ENCODE measurements at places on chromosomes 12 and 14. TPM values are rescaled to one million over a fixed set of nuclear protein-coding genes. Genes with fewer than 3 reads are reported as not detected.
A peak's percentile ranks its signal among the peaks of the same experiment; 100 is the strongest.

- no peak overlapping the region for H3K27ac ChIP-seq
- no peaks in the 10 kb centered on the region for H3K36me3 ChIP-seq
- H3K4me3 ChIP-seq = no peak overlapping the region
Measured at GRCh38 chr14:61860294-61860918, 98.2 kb downstream of the SNAPC1 start.

DNA sequence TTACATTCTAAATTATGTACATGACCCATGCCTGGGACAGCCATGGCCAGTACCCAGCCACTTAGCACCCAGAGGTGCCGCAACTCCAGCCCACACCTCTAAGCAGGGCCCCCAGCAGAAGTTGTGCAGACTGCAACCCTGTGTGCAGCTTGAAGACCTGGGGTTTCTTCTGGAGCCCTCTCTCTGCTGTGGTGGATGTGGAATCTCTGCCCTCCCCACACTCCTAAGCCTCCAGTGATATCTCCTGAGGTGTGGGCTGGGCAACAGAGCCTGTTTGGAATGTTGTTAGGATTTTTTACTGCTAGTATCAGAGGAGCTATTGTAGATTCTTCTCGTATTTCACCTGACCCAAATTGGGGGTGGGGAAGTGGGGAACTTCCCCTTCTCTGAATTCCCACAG lies 59.4 kb upstream of the TUNAR start:
- H3K4me3 ChIP-seq = no peak overlapping the region
- H3K4me1 ChIP-seq = peaks cover 7% of the 10 kb centered on the region
- peaks cover 4% of the 10 kb centered on the region for H3K27me3 ChIP-seq
- no peaks in the 10 kb centered on the region for H3K36me3 ChIP-seq

GRCh38 chr14:60515511-60516289 lies 6.8 kb downstream of the SIX6 start:
- H3K4me3 ChIP-seq = peak overlapping the region; percentile 37
- DNase-seq = peak; percentile 31
- H3K27me3 ChIP-seq = peaks cover 74% of the 10 kb centered on the region
- no peaks in the 10 kb centered on the region for H3K36me3 ChIP-seq
- H3K4me1 ChIP-seq = peaks cover 1% of the 10 kb centered on the region
- H3K27ac ChIP-seq = no peak overlapping the region

GRCh38 chr12:52056801-52057637 lies 5.8 kb downstream of the NR4A1 start:
- H3K27ac ChIP-seq = no peak overlapping the region
- H3K4me3 ChIP-seq = no peak overlapping the region
- no peaks in the 10 kb centered on the region for H3K27me3 ChIP-seq
- no peak for DNase-seq
- H3K36me3 ChIP-seq = peaks cover under 1% of the 10 kb centered on the region

The TMEM63C gene
- total RNA-seq = 1.6 TPM

- no peaks in the 10 kb centered on the region for H3K27me3 ChIP-seq
- no peak overlapping the region for H3K27ac ChIP-seq
- no peak for DNase-seq
- peaks cover 4% of the 10 kb centered on the region for H3K4me1 ChIP-seq
Measured at GRCh38 chr12:19647806-19648556, 208.7 kb downstream of the AEBP2 start.

DNA sequence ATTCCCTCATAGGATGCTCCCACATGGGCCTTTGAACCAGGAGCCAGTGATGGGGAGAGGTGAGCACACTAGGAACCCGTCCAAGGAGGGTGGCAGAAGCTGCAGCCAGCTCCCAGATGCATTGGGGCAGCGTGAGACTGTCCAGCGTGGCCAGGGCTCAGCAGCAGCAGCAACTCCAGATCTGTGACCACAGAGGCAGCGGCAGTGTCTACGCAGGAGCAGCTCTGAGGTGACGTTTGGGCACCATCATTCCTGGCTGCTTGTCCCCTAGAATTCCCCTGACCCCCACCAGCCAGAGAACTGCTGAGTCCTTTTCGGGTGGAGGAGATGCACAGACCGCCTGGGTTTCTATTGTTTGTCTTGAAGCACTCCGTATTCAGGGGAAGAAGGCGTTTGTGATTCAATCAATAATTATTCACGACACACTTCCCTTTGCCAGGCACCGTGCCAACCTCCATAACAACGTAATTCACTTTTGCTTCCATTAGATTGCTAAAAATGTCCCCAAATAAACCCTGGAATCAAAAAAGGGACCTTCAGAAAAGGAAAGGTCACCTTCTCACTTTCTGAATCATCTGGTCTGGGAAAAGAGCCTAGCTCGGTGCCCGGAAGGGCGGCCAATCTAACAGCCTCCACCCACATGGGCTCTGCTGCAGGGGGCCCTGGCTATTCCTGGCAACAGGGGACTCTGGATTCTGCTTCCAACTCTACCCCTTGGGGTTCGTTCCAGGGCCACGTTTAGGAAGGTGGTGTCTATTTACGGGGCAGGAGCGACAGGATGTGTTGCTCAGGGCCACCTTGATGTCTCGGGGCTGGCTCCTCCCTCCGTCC lies 11.4 kb upstream of the BDKRB2 start:
- no peak overlapping the region for H3K27ac ChIP-seq
- no peaks in the 10 kb centered on the region for H3K36me3 ChIP-seq
- H3K4me3 ChIP-seq = no peak overlapping the region

DNA sequence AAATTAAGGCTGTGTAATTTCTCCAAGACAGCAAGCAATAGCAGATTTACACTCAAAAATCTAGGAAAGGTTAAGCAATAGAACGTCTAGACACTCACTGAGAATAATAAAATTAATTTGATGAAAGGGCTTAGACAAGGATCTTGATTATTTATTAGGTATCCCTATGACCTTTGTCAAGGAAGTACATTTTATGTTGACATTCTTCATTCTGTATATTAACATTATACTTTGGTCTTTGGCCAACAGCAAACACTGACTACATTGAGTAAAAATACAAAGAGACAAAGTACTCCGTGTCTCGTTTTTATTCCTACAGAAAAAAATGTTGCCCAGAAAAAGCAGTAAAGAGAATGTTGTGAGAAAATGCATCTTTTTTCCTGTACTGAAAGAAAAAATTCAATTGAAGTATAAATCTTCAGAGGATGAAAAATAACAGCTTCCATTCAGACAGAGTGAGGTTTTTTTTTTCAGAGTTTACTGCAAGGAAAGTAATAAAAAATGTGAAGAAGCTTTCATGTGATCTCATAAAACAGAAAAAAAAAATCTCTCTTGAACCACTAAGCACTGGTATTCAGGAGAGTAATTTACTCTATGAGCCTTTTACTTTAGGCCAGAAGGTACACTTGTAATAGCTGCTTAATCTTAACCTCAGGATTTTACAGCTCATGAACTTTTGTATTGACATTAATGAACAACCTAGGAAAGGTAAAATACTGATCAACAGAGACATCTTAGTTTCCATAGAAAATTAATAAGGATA lies 605.0 kb downstream of the FSCB start:
- no peak overlapping the region for H3K27ac ChIP-seq
- peaks cover 35% of the 10 kb centered on the region for H3K4me1 ChIP-seq
- DNase-seq = no peak
- no peaks in the 10 kb centered on the region for H3K36me3 ChIP-seq

The CLEC1A gene
- not detected for total RNA-seq

DNA sequence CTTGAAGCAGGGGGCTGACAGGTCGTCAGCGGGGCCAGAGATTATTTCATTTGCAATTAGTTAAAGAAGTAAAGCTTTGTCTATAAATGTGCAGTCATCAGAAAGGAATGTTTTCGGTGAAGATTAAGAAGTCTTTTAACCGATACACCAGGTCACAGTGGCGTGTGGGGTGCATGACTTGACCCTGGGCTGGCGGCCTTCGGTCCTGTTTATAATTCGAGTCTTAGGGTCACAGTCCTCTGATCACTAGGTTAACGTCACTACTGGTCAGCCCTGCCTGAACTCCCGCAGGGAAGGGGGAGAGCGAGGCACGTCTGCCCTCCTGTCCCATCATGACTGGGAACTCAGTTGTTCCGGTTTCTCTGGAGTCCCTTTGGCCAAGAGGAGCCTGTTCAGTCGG lies 5.0 kb upstream of the C14orf180 start:
- DNase-seq = no peak
- H3K27ac ChIP-seq = peak overlapping the region; percentile 7
- peaks cover 18% of the 10 kb centered on the region for H3K4me1 ChIP-seq
- H3K36me3 ChIP-seq = no peaks in the 10 kb centered on the region
- peaks cover 4% of the 10 kb centered on the region for H3K27me3 ChIP-seq
- H3K4me3 ChIP-seq = no peak overlapping the region

DNA sequence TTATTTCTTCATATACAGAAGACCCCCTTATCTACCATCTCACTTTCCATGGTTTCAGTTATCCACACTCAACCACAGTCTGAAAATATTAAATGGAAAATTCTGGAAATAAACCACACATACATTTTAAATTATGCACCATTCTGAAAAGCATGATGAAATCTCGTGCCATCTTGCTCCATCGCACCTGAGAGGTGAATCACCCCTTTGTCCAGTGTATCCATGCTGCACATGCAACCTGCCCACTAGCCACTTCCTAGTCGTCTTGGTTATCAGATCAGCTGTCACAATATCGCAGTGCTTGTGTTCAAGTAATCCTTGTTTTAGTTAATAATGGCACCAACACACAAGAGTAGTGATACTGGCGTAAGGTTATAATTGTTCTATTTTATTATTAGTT lies 145.7 kb downstream of the C12orf42 start:
- no peak for DNase-seq
- no peaks in the 10 kb centered on the region for H3K36me3 ChIP-seq
- peaks cover 65% of the 10 kb centered on the region for H3K27me3 ChIP-seq
- no peak overlapping the region for H3K4me3 ChIP-seq
- no peaks in the 10 kb centered on the region for H3K4me1 ChIP-seq
- H3K27ac ChIP-seq = no peak overlapping the region

- H3K27me3 ChIP-seq = no peaks in the 10 kb centered on the region
- H3K4me3 ChIP-seq = no peak overlapping the region
Measured at GRCh38 chr14:103892247-103892646, 36.0 kb upstream of the TDRD9 start.

GRCh38 chr12:93085383-93086287 lies 156.5 kb upstream of the EEA1 start:
- no peaks in the 10 kb centered on the region for H3K27me3 ChIP-seq
- H3K27ac ChIP-seq = no peak overlapping the region
- H3K4me1 ChIP-seq = peaks cover 27% of the 10 kb centered on the region
- H3K4me3 ChIP-seq = no peak overlapping the region
- DNase-seq = no peak
- H3K36me3 ChIP-seq = peaks cover 1% of the 10 kb centered on the region

GRCh38 chr12:234891-235415 lies 21.0 kb upstream of the SLC6A12 start:
- no peak for DNase-seq
- H3K27me3 ChIP-seq = peaks cover 3% of the 10 kb centered on the region
- H3K27ac ChIP-seq = no peak overlapping the region
- H3K36me3 ChIP-seq = peaks cover 3% of the 10 kb centered on the region
- H3K4me1 ChIP-seq = no peaks in the 10 kb centered on the region

- peaks cover 11% of the 10 kb centered on the region for H3K36me3 ChIP-seq
- H3K4me3 ChIP-seq = no peak overlapping the region
- DNase-seq = no peak
- no peaks in the 10 kb centered on the region for H3K27me3 ChIP-seq
- peaks cover 1% of the 10 kb centered on the region for H3K4me1 ChIP-seq
Measured at GRCh38 chr12:124457287-124458219, 109.9 kb downstream of the NCOR2 start.

DNA sequence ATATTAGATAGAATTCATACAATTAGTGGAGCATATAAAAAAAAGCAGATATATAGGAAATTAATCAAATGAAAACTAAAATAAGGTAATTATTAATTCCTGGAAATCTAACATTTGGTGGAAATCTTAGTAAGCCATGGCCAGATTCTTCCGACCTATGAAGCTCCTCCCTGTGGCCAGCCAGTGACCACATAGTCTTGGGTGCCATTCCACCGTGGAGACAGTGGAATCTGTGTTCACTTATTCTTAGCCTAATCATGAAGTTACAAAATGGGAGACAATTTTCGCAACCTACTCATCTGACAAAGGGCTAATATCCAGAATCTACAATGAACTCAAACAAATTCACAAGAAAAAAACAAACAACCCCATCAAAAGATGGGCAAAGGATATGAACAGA lies 241.9 kb upstream of the FLRT2 start:
- no peak overlapping the region for H3K4me3 ChIP-seq
- H3K27me3 ChIP-seq = no peaks in the 10 kb centered on the region

- H3K4me3 ChIP-seq = no peak overlapping the region
- no peaks in the 10 kb centered on the region for H3K36me3 ChIP-seq
- H3K27me3 ChIP-seq = peaks cover 17% of the 10 kb centered on the region
- peaks cover 11% of the 10 kb centered on the region for H3K4me1 ChIP-seq
- no peak overlapping the region for H3K27ac ChIP-seq
Measured at GRCh38 chr12:9810671-9811070, 16.6 kb upstream of the KLRF1 start.

The TPPP2 gene
- total RNA-seq = not detected

- DNase-seq = no peak
- H3K27me3 ChIP-seq = peaks cover 87% of the 10 kb centered on the region
- H3K4me3 ChIP-seq = no peak overlapping the region
Measured at GRCh38 chr12:3493043-3493858, 2.2 kb downstream of the PRMT8 start.

The CCDC175 gene
- 0.20 TPM for total RNA-seq

The NRDE2 gene
- total RNA-seq = 36.7 TPM

The RAD9B gene
- 0.33 TPM for total RNA-seq

DNA sequence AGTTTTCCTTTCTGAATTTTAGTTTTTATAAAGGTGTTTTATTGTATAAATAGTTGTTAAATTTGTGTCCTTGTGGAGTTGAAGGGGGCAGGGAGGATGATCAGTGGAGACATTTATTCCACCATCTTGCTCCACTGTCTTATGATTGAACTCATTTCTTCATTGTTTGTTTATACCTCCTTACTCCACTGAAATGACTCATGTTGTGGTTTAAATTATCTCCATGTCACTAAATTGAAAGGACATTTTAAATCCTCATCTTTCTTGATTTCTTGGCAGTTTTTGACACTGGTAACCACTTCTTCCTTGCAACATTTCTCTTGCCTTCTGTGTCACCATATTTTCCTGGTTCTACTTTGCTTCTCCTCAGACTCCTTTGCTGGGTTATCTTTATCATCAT lies 23.6 kb upstream of the FERMT2 start:
- H3K4me1 ChIP-seq = no peaks in the 10 kb centered on the region
- no peaks in the 10 kb centered on the region for H3K27me3 ChIP-seq
- H3K4me3 ChIP-seq = no peak overlapping the region
- H3K27ac ChIP-seq = no peak overlapping the region
- no peaks in the 10 kb centered on the region for H3K36me3 ChIP-seq

DNA sequence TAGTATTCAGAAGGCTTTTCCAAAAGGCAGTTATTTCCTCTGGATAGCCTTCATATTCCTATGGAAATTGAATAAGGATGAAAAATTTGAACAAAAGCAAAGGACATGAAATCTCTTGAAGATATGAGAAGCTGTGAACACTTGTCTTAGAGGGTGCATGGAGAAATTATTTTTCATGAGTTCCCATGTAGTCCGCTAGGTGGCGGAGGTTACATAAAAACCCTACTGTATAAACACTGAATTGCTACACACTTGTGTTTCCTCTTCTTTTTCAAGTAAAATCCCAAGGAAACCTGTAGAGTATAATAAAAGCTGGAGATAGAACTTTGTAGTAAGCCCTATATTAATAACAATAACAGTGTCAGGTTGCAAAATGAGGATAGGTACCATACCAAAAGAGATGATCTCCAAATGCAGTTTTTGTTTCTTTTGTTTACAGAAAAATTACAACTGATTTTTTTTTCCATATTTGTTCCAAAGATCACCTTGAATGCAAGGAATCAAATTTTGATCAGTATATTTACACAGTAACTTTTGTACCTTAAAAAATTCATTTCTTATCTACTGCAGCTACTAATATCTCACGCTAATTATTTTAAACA lies 37.8 kb upstream of the OR4E1 start:
- DNase-seq = no peak
- H3K27me3 ChIP-seq = no peaks in the 10 kb centered on the region
- H3K27ac ChIP-seq = no peak overlapping the region
- no peaks in the 10 kb centered on the region for H3K4me1 ChIP-seq
- H3K4me3 ChIP-seq = no peak overlapping the region

All from progenitor cell of endocrine pancreas (in vitro differentiated cells).